SIG-M5 (cell line): ENCODE measurements at places on chromosomes 1 and 21.

- DNase-seq: no peak
Observed at GRCh38 chr1:164754088-164754600, 195.2 kb downstream of the PBX1 start.

- DNase-seq: no peak
Observed at GRCh38 chr1:162088281-162088969, 18.9 kb downstream of the NOS1AP start.

- DNase-seq: no peak
Observed at GRCh38 chr21:46431884-46432488, 26.7 kb upstream of the DIP2A start.

DNA sequence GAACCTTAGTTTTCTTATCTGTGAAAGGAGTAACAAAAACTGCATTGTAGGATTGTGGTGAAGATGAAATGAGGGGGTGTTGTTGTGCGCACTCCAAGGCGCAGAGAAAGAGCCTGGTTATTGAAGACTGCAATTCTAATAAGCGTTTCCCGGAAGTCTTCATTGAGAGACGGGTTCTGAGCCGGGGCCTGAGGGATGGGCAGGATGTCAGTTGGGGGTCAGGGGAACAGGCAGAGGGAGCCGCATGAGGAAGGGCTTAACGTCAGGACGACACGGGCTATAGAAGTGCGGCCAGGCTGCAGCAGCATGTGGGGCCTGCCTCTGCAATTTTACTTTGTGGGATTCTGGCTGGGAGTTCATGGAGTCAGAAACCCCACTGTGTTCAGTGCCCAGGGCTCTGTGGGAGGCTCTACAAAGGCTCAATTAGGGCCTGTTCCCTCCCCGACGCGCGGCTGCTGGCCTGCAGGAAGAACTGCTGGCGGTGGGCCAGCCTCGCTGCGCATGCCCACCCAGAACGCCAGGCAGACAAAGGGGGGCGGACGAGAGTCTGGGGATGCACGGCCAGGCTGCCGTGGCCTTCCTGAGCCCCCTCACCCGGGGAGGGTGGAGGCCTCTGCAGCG, 20.7 kb downstream of the TRIM62 start:
- DNase-seq: no peak

GRCh38 chr21:43866659-43867331, 1.8 kb downstream of the AGPAT3 start:
- DNase-seq: no peak
